Activated T-cell treated with anti-CD3 and anti-CD28 coated beads, Interleukin-2, amount 50 U/mL, for 4 hours (primary cell): ENCODE measurements at places on chromosomes 4 and X. TPM values are rescaled to one million over a fixed set of nuclear protein-coding genes. Genes with fewer than 3 reads are reported as not detected.

The SULT1B1 gene
- total RNA-seq: 0.05 TPM

- peak; percentile 65 for DNase-seq
These were observed 58.4 kb upstream of the STS start for GRCh38 chrX:7088968-7089615.

- no peak for DNase-seq
These were observed 46.5 kb downstream of the CWH43 start for GRCh38 chr4:49032440-49033161.

DNA sequence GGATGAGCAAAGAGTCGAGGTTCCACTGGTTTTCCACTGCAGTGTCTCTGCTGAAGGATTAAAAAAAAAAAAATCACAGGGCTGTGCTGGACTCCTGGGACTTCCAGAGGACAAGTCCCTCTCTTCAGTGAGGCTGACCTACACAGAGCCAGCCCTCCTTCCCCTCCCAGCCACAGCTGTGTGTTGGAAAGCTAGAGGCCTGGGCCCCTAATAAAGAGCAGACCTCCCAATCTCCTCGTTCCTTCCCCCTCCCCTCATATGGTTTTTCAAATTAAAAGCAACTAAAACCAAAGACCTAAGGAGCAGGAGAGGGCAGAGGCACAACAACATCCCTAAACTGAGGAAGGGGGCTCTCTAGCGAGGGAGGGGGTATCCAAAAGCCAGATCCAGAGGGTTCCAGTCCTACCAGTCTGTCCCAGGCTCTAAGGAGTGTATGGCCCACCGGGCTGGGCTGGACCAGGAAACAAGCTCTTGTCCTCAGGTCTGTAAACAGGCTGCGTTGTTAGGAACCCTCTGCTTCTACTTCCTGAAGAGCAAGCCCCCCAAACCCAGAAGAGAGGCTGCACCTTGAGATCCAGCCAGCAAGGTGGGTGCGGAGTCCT lies 4.0 kb upstream of the PDGFRA start:
- no peak for DNase-seq

DNA sequence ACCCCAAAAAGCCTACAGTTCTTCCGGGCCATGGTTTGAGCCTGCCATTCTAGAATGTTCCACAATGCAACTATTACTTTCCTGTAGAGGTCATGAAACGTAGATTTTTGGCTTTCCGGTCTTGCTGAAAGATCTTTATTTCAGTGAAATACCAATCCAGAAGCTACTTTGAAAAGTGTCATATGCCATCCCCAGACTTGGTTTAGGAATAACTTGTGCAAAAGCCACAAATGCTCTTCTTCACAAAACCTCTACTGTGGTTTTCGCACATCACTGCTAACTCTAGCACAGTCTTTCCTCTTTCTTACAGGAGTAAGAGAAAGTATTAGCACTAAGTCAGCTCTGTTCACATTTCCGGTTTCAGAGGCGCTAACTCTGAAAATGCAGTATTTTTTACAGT lies 12.7 kb upstream of the CD40LG start:
- DNase-seq: no peak

GRCh38 chr4:101458914-101459313 lies 111.6 kb upstream of the PPP3CA start:
- no peak for DNase-seq

- no peak for DNase-seq
These were observed 10.0 kb upstream of the MTM1 start for GRCh38 chrX:150558424-150558823.

- no peak for DNase-seq
These were observed 477.0 kb downstream of the INPP4B start for GRCh38 chr4:142369141-142369540.

GRCh38 chr4:41285202-41285863 lies 28.6 kb downstream of the UCHL1 start:
- DNase-seq: no peak
